ENCODE measurements at places on chromosomes 3 and 15.

DNA sequence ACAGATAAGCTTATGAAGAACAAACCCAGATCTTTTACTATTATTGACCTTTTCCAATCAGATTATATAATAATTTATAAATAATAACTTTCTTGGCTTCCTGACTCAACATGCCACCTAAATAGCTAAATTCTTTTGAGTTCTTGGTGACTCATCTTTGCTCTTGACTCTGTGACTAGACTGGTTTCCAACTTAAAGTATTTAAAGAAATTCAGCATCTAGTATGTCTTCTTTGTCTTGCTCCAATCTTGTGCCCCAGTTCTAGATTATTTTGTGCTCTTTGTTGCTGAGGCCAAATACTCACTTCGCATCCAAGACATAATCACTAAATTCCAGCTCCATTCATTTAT is 483.2 kb upstream of the TBL1XR1 start:
- no peak for DNase-seq

GRCh38 chr3:123750659-123751420 is 133.3 kb downstream of the MYLK start:
- DNase-seq: no peak

GRCh38 chr15:74937272-74937589 is 642 bp downstream of the COX5A start:
- peak; percentile 58 for DNase-seq

- DNase-seq: no peak
Measured at GRCh38 chr3:37447732-37448131, 273.4 kb upstream of the LRRFIP2 start.

- no peak for DNase-seq
Measured at GRCh38 chr15:99307735-99308134, 56.5 kb downstream of the LRRC28 start.

DNA sequence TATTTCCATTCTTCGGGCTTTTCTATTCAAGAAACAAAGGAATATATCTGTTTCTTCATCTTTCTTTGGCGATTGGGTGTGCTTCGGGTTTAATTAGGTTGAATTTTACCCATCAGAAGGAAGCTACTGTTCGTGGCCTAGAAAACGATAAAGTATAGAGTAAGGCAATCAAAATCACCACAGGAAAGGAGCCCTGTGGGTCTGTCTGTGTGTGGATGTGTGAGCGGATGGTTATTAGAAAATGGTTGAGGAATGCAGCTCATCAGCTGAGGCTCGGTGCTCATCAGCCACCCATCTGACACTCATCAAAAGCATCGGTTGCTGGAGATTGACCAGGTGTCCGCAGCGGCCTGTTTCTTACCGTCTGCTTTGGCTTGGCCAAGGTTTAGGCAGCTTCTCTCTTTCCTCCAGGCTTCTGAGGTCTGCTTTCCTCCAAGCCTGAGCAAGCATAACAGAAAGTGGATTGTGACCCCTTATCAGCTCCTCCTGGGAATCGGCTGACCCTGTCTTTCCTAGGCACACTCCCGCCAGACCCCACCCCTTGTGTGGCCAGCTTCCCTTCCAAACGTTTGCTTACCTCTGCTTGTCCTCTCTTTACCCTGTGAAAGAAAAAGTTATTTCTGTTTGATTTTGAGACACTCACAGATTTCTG is 17.6 kb upstream of the ISLR start:
- DNase-seq: no peak

DNA sequence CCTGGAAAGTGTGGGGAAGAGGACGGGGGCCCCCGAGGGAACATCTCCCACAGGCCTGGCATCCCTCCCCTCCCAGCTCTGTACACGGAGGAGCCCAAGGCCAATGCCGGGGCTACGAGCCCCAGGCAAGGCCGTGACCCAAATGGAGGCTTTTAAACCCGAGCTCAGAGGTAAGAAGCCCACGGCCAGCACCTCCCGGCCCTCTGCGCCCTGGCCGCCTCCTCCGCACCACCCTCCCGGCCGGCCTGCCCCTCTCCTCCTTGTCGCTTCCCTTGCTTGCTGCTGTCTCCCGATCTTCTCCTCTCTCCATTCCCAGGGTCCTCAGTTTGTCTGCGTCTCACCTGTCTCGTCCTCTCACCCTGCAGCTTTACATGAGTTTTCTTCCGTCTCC is 1.3 kb downstream of the MUC4 start:
- DNase-seq: no peak

DNA sequence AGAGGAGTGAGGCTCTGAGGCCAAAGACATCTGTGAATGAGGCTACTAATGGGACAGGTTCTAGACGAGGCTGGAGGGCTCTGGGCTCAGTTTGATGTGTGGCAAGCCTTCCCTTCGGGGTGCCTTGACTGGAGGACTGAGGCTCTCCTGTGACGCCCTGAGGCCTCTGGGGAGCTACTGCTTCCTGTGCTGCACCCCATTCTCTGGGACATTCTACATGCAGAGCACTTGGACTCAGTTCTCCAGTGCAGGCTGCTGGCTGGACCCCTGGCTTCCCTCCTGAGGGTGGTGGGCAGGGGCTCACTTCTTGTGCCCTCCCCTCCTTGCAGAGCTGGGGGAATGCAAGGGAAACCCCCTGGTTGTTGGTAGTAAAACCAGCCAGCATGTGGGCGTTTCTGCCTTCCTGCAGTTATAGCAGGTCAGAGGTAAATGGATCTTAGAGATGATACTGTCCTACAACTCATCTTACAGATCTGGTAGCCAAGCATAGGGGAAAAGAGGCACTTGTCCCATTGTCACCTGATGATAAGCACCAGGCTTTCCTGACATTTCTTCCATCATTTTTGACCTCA is 133.3 kb downstream of the CHDH start:
- DNase-seq: no peak

- no peak for DNase-seq
Measured at GRCh38 chr3:57948781-57949242, 59.4 kb upstream of the FLNB start.

DNA sequence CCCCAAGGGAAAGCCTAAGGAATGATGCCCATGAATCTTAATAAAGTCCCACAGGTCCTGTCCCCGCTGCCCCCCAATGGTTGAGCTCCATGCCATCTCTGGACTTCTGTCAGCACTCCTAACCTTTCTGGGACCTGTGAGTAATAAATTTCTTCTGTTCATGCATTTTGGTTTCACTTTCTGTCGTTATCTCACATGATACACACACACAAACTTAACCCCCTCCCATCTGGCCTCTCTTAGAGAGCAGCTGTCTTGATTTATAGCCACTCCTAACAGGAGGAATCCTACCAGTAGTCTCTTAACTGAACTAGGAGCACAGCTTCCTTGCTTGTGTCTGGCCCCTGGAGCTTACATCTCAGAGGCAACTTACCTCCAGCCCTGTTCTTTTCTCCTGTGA is 82.7 kb upstream of the SELENOK start:
- peak; percentile 0 for DNase-seq

GRCh38 chr3:56456117-56456516 is 12.2 kb downstream of the ERC2 start:
- no peak for DNase-seq
